ENCODE measurements at places on chromosomes 5 and 9.

DNA sequence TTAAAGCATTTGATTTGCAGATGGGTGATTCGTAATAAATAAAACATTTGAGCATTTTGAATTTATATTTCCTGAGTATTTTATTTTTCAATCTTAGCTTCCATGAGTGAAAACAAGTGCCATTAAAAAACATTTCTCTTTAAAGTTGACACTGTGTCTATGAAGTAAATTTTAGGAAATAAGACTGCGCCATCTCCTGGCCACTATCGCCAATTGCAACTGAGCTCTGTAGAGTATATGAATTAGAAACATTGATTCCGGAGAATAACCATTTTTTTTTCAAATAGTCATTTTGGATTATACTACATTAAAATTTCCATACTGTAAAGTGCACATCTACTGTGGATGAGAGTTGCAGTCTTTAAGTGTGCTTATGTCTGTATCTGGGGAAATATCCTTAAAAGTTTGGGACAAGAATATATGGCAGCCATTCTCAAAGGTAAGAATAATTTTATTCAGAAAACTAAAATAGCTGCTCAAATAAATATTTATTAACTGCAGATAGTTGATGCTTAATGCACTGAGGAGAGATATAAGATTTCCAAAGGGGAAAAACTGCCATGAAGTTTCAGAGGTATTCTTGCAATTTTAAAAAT lies 5.9 kb downstream of the DMRTA1 start:
- peak; percentile 20 for DNase-seq

DNA sequence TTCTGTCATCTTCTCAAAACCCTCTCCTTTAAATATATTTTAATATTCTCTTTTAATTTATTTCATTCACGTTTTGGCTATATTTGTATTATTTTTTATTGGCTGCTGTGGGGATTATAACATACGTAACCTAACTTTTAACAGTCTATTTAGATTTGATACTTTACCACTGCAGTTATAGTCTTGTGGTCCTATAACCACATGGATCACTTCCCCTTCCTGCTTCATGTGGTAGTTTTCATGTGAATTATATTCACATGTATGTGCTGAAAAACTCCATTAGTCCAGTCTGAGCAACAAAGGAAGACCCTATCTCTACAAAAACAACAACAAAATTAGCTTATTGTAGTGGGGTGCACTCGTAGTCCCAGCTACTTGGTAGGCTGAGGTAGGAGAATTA lies 34.3 kb downstream of the CENPP start:
- no peak for DNase-seq

DNA sequence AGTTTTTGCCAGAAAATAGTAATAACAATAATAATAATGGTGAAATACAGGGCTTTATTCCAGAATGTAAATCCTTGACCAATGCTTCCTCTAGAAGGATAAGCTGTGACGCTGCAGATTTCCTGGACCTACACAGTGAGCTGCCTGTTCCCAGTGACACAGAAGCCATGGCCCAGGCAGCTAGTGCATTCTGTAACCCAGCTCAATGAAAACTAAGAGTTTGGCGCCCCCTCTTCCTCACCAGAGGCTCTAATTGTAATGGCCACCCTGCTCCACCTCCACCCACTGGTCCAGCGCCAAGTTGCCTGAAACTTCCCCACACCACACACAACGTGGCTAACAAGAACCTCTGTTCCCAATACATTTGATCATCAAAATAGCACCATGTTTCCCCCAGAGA lies 248.1 kb downstream of the CETN3 start:
- no peak for DNase-seq

DNA sequence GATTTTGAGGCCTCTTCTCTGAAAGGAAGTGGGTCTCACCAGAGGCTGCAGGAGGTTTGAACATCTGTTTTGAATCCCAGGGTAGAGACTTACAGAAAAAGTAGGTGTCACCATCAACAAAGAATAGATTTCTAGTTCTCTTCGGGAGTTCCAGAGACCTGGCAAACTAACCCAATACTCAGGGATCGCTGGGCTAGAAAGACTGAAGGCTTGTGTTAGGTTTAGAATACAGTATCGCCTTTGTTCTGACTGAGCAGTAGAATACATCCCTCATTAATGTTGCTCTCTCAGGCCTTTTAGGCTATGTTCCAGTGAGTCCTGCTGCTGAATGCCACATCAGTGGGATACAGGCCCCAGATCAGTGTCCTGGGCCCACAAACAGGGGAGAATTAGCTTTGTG lies 27.2 kb downstream of the RUSC2 start:
- no peak for DNase-seq

- no peak for DNase-seq
These were observed 247.4 kb downstream of the SAXO1 start for GRCh38 chr9:18785604-18786003.

DNA sequence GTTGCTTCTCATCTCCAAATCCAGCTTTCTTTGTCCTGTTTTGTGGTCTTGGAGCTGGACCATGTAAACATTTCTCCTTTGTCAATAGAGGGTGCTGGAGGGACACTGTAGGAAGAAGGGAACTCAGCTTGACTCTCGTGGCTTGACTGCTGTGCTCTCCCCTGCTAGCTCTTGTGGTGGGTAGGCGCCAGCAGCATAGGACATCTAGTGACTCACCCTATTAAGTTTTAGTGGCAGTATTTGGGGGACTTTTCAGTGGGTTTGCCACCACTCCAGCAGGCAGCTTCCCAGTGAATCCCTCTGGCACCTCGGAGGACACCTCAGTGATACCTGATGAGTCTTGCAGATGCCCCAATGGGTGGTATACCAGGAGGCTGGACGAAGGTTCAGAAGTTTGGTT lies 97.8 kb downstream of the TSSK1B start:
- DNase-seq = no peak

- DNase-seq = peak; percentile 58
These were observed 13.7 kb downstream of the GLRX start for GRCh38 chr5:95808686-95809413.

DNA sequence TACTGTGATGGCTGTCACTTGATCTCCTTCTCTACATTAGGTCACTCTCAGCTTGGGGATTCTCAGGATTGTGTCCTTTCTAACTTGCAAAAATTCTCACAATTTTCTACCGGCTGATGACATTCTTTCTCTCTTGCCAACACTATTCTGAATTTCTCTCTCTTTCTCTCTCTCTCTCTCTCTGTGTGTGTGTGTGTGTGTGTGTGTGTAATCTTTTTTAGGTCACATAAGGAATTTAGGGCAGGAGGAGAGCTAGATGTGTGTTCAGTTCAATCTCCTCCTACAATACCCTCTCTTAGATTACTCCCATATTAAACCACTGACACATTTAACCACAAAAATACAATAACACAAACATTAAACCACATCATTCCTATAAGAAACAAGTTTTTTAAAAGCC lies 242.3 kb upstream of the NREP start:
- DNase-seq = no peak

GRCh38 chr5:175746851-175747250 lies 89.0 kb downstream of the HRH2 start:
- DNase-seq = no peak

DNA sequence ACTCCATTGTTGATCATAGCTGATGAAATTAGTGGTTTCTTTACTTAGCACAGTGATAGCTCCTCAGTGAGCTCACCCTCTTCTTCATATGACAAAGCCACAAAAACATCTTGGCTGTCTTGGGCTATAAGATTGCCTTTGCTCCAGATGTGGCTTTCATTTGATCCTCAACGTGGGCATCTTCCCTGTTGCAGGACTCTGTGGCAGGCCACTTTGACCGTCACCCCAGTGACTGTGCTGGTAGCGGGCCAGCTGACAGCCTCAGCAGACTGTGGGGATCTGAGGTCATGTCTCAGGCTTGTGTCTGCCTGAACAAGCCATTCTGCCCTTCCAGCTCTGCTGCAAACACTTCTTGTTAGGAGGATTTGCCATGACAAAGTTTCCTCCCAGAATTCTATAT lies 422.2 kb downstream of the NR2F1-AS1 start:
- no peak for DNase-seq

GRCh38 chr9:123174887-123175518 lies 93.4 kb downstream of the STRBP start:
- no peak for DNase-seq

GRCh38 chr9:38018958-38019602 lies 49.9 kb downstream of the SHB start:
- DNase-seq = no peak

- DNase-seq = no peak
These were observed 685.6 kb downstream of the DTWD2 start for GRCh38 chr5:118302786-118303185.

DNA sequence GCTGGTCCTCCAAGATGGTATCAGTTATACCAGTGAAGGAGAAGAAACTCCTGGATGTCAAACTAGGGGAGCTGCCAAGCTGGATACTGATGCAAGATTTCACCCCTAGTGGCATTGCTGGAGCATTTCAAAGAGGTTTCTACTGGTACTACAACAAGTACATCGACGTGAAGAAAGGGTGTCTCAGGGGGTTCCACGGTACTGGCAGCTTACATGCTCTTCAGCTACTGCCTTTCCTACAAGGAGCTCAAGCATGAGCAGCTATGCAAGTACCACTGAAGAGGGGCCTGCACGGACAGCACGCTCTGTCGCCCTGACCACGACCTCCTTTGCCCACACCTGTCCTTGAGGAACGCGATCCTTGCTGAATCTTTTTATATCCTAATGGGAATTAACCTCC lies 19.5 kb downstream of the ACTL7B start:
- no peak for DNase-seq

- no peak for DNase-seq
These were observed 243.0 kb downstream of the ZSWIM6 start for GRCh38 chr5:61575103-61575502.

DNA sequence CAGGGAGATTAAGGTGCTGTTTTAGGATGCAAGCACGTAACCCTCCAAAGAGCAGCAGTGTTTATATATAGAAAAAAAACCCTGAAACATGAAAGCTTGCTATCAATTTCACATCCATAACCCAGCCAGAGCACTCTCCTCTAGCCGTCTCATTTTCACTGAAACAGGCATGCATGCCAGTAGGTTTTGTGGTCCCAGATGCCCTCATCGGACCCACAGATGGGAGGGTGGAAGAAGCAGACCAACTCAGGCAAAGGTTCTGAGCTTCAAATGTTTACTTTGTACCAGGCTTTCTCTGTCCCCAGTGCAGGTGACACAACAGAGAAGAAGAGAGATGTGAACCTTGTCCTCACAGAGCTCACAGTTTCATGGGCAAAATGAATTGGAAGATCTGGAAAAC lies 127.4 kb upstream of the ATP10B start:
- DNase-seq = no peak

DNA sequence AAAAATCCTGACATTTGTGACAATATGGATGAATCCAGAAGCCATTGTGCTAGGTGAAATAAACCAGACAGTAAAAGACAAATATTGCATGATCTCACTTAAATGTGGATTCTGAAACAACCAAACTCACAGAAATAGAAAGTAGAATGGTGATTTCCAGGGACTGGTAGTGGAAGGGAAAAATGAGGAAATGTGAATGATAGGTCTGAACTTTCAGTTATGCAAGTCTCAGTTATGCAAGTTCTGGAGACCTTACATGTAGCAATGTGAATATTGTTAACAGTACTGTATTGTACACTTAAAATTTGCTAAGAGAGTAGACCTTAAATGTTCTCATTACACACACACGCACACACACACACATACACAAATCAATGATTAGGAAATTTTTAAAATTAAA lies 84.9 kb downstream of the SLCO4C1 start:
- no peak for DNase-seq

GRCh38 chr9:118606668-118607067 lies 762.6 kb downstream of the BRINP1 start:
- no peak for DNase-seq

DNA sequence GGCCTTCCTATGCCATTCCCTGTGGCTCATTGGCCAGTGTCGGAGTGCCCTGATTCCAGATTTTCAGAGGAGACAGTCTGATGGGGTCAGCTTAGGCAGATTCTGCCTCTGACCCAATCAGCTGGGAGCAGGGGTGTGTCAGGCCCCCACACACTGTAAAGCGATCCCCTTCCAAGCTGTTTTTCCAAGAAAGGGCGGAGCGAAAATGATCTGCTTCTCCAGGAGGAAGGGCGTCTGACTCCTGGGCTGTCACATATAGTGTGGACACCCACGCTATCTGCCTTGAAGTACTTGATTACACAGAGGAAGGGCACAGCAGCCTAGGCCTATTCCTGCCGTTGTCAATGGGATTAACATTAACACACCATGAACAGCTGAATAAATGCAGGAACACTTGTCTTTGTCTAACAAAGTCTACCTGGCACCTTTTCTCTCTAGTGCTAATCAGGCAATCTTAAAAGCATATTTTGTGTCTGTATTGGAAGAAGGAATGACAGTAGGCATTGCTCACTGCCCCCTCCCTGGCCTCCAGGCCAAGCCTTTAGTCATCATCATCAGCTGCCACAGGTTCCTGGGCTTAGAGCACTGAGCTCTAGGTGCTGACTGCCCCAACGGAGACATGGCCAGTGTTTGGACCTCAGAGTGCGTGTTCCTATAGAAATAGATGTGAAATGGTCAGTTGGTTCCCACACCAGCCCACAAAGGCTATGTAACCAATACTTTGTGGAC lies 218.7 kb downstream of the MELK start:
- DNase-seq = no peak

- DNase-seq = no peak
These were observed 28.5 kb upstream of the PHF24 start for GRCh38 chr9:34929506-34930102.

DNA sequence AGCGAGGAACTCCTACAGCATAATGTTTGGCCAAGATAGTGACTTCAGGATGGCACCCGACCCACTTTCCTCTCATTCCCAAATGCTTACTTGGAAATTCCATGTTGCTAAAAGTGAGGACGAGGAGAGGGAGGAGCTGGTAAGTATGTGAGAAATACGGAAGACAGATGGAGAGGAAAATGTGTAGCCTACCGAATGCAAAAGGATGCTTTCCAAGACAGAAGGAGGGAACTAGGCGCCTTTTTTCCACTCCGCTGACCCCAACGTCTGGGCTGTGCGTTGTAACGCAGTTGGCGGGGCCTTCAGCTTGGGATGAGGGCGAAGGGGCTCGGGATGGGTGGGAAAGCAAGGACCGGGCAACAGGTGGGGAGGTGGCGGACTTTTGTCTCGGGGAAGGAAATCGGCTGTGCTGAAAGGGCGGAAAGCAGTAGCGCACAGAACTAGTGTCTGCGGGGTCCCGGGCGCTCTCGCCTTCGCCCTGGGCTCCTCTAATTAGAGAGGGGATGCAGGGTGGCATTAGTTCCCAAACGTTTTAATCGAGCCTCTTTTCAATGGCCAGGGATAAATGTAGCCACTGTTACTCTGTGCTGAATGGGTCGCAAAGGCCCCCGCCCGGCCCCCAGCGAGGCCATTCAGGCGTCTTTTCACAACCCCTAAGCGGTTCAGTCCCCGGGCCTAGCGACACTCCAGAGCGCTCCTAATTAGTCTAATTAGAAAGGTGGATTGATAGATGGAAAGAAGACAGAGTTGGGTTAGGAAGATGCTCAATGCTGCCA lies 12.6 kb downstream of the FOXD1 start:
- DNase-seq = no peak

Data from activated CD8-positive, alpha-beta memory T cell treated with anti-CD3 and anti-CD28 coated beads for 1 hour (primary cell).